Upper lobe of left lung (tissue), 6 donors: ENCODE measurements at places on chromosomes 2 and 18. TPM values are rescaled to one million over a fixed set of nuclear protein-coding genes. Genes with fewer than 3 reads are reported as not detected.

FOXD4L1 gene
- total RNA-seq: 0.43 TPM

AQP12A gene
- total RNA-seq: not detected

NCOA1 gene
- 56.9 TPM for total RNA-seq

POTEI gene
- total RNA-seq: not detected

GRCh38 chr2:216344206-216344949 is 27.9 kb downstream of the MARCHF4 start:
- no peaks in the 10 kb centered on the region for H3K27me3 ChIP-seq
- H3K27ac ChIP-seq: no peak overlapping the region
- DNase-seq: no peak
- peaks cover 15% of the 10 kb centered on the region for H3K4me1 ChIP-seq
- no peaks in the 10 kb centered on the region for H3K36me3 ChIP-seq

DNA sequence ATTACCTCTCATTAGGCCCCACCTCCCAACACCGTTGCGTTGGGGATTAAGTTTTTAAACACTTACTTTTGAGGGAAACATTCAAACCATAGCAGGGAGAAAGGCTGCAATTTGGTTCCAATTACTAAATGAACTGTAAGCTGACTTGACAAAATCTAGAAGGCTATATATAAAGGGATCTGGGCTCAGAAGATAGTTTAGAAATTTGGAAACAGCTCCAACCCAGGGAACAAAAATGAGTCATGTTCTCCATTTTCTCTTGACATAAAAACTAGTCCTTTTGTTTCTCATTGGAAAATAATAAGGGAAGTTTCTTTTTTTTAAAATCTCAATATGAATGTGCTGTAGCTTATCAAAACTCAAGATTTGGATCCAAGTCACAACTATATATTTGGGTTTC is 17.5 kb downstream of the MOGAT1 start:
- H3K27ac ChIP-seq: no peak overlapping the region
- no peak for DNase-seq
- H3K4me1 ChIP-seq: no peaks in the 10 kb centered on the region

- H3K36me3 ChIP-seq: no peaks in the 10 kb centered on the region
- no peak overlapping the region for H3K27ac ChIP-seq
- H3K27me3 ChIP-seq: no peaks in the 10 kb centered on the region
- H3K4me1 ChIP-seq: no peaks in the 10 kb centered on the region
- no peak overlapping the region for H3K4me3 ChIP-seq
Measured at GRCh38 chr2:75375646-75376582, 176.6 kb upstream of the TACR1 start.

DNA sequence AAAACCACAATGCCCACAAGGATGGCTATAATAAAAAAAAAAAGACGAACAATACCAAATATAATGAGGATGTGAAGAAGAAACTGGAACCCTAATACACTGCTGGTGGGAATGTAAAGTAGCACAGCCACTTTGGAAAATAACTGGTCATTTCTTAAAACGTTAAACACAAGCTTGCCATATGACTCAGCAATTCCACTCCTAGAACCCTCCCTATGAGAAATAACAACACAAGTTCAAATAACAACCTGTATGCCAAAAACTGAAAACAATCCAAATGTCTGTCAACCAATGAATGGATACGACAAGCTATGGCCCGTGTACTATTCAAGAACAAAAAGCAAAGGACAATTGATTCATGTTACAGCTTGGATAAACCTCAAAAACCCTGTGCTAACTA is 7.0 kb upstream of the ALPK2 start:
- no peaks in the 10 kb centered on the region for H3K4me1 ChIP-seq
- no peaks in the 10 kb centered on the region for H3K36me3 ChIP-seq
- H3K27ac ChIP-seq: no peak overlapping the region
- H3K4me3 ChIP-seq: no peak overlapping the region
- no peaks in the 10 kb centered on the region for H3K27me3 ChIP-seq

DNA sequence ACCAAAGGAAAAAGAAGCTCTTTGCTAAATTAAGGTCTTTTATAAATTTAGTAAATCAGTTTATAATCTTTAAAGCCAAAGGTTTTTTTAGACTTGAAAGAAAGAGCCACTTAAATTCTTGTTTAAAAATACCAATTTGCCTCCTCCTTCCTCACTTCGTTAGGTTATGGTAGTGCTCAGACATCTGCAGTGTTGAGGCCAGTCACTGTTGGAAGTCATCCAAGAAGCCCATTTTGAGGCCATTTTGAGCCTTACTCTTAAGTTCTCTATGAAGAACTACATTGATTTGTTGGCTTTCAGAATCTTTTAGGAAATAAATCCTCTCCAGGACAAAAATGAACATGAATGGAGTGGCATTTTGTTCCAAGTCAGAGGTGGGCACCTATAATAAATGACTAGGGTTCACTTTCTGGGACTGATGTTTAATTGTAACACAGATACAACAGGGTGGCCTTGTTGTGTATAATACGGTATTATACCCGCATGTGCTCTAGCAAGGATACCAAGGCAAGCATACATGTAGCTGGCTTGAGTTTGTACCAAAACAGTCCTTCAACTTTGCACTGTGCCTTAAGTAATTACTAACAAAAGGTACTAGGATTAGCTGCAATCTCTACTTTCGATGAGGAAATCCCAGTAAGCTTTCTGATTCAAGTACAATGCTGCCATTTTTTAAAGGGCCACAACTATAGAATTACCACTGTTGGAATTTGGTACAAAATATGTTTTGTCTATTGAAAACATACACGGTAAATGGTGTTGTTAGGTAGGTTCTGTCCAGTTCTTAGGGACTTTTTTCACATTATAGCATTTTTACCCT is 22.8 kb downstream of the SLC66A3 start:
- H3K4me1 ChIP-seq: peaks cover 4% of the 10 kb centered on the region
- no peak overlapping the region for H3K4me3 ChIP-seq
- H3K36me3 ChIP-seq: no peaks in the 10 kb centered on the region
- no peaks in the 10 kb centered on the region for H3K27me3 ChIP-seq
- DNase-seq: no peak

DNA sequence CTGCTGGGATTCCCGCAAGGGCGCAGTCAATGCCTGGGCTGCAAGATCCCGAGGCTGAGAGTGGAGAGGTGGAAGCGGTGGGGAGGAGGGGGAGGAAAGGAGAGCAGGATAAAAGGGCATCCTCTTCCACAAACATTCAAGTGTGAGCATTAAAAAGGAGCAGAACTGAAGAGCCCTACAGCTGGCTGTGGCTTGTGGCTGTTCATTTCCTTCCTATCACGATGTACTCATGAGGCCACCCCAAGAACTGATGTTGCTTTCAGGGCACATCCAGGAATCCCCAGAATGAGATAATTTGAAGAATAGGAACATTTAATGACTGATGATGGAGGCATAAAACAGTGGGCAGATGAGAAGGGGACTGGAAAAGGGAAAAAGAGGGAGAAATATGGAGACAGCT is 230.8 kb upstream of the SMIM21 start:
- no peak for DNase-seq
- no peaks in the 10 kb centered on the region for H3K4me1 ChIP-seq
- no peaks in the 10 kb centered on the region for H3K36me3 ChIP-seq
- H3K27ac ChIP-seq: no peak overlapping the region
- H3K4me3 ChIP-seq: no peak overlapping the region
- H3K27me3 ChIP-seq: no peaks in the 10 kb centered on the region

DNA sequence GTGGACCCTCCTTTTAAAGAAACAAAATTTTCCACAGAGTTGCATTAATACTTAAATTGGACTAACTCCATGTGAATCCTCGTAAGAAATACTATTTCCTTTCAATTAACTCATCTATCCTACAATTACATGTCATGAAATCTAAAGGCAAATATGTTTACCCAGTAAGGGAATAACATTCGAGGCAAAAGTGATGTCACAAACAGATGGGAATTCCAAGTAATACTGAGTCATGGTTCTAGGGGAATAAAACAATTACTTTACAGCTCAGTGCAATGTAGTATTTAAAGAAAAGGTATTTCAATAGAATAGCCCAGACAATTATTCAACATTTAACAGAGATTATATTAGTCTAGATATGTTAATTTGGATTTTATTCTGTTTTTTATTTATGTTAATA is 205.8 kb downstream of the ZNF385B start:
- no peaks in the 10 kb centered on the region for H3K27me3 ChIP-seq
- H3K36me3 ChIP-seq: no peaks in the 10 kb centered on the region
- H3K27ac ChIP-seq: no peak overlapping the region
- H3K4me1 ChIP-seq: no peaks in the 10 kb centered on the region

DNA sequence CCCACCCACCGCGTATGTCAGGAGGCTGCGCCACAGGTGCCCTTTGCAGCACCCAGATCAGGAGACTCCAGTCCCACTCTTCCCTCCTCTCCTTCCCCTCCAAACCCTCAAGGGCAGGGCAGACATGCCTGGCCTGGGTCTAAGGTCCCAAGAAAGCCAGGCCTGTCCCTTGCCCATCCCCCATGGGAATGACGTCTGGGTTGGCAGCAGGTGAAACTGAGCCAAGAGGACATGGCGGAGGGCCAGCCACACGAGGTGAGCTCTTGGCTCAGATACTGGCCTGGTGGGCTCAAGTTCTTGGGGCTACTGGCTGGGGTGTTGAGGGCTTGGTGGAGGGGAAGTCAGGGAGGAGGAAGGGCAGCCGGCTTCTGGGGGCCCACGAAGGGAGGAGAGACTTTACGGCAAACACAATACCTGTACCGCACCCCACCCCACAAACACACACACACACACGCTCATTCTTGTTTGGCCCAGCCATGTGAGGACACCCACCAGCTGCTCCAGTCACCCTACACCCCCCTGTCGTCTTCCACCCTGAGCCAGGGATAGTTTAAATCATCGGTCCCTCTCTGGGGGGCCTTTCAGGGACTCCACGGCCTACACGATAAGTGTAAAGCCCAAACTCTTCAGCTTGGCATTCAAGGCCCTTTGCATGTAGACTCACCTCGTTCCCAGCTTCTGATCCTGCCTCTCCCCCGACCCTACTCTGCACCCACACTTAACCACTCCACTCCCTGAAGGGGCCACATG is 24.1 kb upstream of the TNS1 start:
- H3K4me1 ChIP-seq: peaks cover 13% of the 10 kb centered on the region
- H3K4me3 ChIP-seq: no peak overlapping the region
- no peak for DNase-seq
- H3K36me3 ChIP-seq: no peaks in the 10 kb centered on the region

GRCh38 chr2:222076973-222077690 is 221.7 kb downstream of the PAX3 start:
- H3K4me3 ChIP-seq: no peak overlapping the region
- H3K27me3 ChIP-seq: no peaks in the 10 kb centered on the region
- no peak for DNase-seq

GRCh38 chr2:228433721-228434120 is 252.2 kb upstream of the SPHKAP start:
- H3K4me3 ChIP-seq: no peak overlapping the region
- H3K4me1 ChIP-seq: no peaks in the 10 kb centered on the region
- H3K27ac ChIP-seq: no peak overlapping the region
- no peaks in the 10 kb centered on the region for H3K27me3 ChIP-seq

GRCh38 chr2:64114063-64114911 is 29.9 kb downstream of the PELI1 start:
- H3K27ac ChIP-seq: peak overlapping the region; percentile 40
- no peaks in the 10 kb centered on the region for H3K36me3 ChIP-seq
- H3K27me3 ChIP-seq: no peaks in the 10 kb centered on the region
- H3K4me3 ChIP-seq: no peak overlapping the region
- no peak for DNase-seq

DNA sequence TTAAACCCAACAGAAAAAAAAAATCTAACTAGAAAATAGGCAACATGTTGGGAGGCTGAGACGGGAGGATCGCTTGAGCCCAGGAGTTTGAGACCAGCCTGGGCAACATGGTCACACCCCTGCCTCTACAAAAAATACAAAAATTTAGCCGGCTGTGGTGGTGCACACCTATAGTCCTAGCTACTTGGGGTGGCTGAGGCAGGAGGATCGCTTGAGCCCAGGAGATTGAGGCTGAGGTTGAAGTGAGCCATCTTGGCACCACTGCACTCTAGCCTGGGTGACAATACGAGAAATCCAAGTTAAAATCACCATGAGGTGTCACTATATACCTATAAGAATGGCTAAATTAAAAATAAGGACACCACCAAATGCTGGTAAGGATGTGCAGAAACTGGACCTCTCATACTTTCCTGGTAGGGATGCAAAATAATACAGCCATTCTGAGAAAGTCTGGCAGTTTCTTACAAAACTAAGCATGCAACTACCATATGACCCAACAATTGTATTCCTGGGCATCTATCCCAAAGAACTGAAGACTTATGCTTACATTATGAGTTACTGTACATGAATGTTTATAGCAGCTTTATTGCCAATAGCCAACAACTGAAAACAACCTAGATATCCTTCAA is 2.2 kb downstream of the SEPTIN10 start:
- no peak for DNase-seq
- H3K36me3 ChIP-seq: no peaks in the 10 kb centered on the region
- peaks cover 18% of the 10 kb centered on the region for H3K4me1 ChIP-seq
- H3K27ac ChIP-seq: no peak overlapping the region

DNA sequence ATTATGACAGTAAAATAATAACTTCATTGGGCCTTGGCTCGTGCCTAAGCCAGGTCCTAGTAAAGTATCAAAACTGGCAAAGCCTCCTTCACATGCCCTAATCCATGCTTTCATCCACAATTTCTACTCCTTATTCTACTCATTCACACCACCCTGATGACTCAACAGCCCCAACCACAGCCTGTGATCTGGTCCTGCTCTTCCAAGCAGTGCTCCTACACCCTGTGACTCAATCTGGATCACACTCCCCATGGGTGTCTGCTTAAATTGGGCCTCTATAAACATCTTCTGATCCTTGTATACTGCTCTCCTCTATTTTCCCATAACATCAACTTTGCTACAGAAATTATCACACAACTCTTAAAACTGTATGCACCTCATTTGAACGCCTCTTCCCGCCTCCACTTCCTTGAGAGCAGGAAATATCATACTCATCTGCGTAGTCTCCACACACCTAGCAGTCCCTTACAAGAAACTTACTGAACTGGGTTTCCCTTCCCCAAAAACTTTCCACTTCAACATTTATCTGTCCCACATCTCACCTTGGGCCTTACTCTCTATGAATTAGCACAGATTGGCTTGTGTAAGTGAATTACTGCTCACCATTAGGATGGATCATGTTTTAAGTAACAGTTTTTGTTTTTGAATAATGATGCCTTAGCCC is 15.9 kb downstream of the GTF3C3 start:
- no peaks in the 10 kb centered on the region for H3K27me3 ChIP-seq
- H3K4me3 ChIP-seq: no peak overlapping the region
- H3K36me3 ChIP-seq: peaks cover 90% of the 10 kb centered on the region
- H3K4me1 ChIP-seq: no peaks in the 10 kb centered on the region
- no peak for DNase-seq

GRCh38 chr2:252001-252602 is 11.7 kb downstream of the SH3YL1 start:
- H3K27ac ChIP-seq: no peak overlapping the region
- H3K27me3 ChIP-seq: no peaks in the 10 kb centered on the region
- H3K4me1 ChIP-seq: no peaks in the 10 kb centered on the region
- DNase-seq: no peak
- no peaks in the 10 kb centered on the region for H3K36me3 ChIP-seq
- no peak overlapping the region for H3K4me3 ChIP-seq

- H3K4me3 ChIP-seq: no peak overlapping the region
- no peaks in the 10 kb centered on the region for H3K36me3 ChIP-seq
- H3K4me1 ChIP-seq: peaks cover 7% of the 10 kb centered on the region
- no peaks in the 10 kb centered on the region for H3K27me3 ChIP-seq
- DNase-seq: no peak
- no peak overlapping the region for H3K27ac ChIP-seq
Measured at GRCh38 chr2:36568516-36569246, 29.3 kb downstream of the FEZ2 start.

GRCh38 chr18:33665187-33665586 is 87.2 kb downstream of the ASXL3 start:
- no peaks in the 10 kb centered on the region for H3K36me3 ChIP-seq
- no peak overlapping the region for H3K4me3 ChIP-seq
- H3K27me3 ChIP-seq: no peaks in the 10 kb centered on the region
- H3K27ac ChIP-seq: no peak overlapping the region
